Stimulated activated CD4-positive, alpha-beta T cell treated with anti-CD3 and anti-CD28 coated beads, Interleukin-2, amount 100 ng/mL, for 24 hours (primary cell): ENCODE measurements at places on chromosomes 6 and 20.

DNA sequence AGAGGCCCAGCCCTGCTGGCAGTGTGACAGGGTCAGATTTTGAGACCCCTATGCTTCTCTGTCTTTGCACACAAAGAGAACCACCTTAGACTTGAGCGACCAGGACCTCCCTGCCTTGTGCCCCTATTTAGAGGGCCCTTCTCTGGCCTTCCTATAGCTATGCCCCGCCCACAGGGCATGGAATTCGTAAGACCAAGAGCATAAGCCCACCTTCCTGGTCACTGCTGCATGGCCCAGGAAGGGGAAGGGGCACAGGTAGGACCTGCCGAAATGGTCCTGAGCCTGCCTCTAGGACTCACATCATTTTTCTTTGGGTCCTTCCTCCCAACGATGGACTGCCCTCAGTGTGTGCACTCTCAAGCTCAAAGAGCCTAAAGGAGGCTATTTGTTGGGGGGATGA, 65.1 kb upstream of the SRSF6 start:
- no peak for DNase-seq

DNA sequence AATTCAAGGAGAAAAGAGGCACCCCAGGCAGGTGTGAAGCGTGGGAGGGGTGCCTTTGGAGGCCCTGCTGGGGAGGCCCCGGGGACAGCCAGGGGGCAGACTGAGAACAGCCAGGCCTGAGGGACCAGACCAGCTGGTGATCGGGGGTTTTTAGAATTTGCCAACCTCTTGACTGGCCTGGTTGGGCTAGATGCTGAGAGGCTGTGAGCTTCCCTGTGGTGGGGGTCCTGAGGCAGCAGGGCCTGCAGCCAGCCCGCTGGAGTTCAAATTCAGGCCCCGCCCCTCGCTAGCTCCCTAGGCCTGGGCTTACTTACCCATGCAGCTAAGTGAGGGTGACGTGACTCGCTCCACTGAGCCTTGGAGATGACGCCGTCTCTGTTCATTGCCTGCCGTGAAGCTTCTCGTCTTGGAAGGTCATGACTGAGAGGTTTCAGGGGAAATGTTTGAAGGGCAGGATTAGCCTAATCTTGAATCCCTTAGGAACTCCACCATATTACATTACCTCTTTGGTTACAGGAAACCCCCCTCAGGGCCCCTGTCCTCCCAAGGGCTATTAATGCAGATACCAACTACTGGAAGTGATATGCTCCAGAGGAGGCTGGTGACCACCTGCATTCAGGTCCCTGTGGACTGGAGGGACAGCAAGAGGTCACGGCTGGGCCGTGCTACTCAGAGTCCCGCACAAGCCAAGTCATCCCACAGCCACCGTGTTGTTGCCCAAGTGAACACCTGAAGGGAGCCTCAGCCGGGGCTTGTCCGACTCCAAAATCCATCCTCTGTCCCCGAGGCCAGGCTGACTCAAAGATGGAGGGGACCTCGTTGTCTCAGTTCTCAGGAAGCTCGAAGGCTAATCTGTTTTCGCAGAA, 73.9 kb upstream of the DUSP22 start:
- no peak for DNase-seq

GRCh38 chr6:93676581-93676980, 257.2 kb upstream of the EPHA7 start:
- no peak for DNase-seq

DNA sequence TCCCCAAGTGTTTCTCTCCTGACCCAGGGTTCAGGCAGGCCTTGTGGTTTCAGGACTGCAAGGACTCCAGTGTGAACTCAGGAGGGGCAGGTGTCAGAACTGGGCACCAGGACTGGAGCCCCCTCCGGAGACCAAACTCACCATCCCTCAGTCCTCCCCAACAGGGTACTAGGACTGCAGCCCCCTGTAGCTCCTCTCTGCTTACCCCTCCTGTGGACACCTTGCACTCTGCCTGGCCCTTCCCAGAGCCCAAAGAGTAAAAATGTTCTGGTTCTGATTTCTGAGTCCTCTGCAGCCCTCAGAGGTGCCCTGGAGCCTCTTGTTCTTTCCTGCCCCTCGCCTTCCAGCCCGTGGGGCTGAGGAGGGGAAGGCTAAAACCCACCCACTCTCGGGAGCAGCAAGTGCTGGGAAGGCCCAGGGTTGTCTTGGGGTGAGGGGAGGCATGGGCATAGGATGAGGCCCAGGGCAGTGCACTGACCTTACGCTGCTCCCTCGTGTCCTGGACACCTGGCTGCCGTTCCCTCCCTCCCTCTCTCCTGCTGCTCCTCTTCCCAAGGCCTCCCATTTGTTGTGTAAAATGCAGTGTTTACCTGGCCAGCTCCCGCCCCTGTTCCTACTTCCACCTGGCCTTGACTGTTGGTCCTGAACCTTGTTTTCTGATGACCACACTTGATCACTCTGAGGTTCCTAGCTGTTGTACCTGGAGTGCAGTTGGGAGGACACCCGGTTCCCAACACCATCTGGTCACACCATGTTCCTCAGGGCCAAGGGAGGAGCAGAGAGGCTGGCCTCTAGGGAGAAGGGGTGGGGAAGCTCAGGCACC, 9.9 kb downstream of the CNPY3 start:
- no peak for DNase-seq

DNA sequence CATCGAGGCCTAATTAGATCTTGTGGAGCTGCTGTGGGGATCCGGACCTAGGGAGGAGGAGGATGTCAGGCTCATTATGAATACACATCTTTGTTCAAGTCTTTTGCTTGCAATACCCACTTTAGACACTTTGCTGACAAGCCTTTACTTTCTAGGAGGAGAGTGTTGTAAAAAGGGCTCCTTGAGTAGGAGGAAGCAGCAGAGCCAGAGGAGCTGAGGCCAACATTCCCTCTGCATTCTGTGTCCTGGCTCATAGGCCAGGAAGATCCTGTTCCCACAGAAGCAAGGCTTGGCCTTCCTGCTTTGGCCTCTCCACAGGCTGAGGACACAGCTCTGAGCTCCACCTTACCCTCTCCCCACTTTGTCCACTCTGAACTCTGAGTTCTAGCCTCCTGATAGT, 67.1 kb downstream of the TPD52L1 start:
- no peak for DNase-seq

DNA sequence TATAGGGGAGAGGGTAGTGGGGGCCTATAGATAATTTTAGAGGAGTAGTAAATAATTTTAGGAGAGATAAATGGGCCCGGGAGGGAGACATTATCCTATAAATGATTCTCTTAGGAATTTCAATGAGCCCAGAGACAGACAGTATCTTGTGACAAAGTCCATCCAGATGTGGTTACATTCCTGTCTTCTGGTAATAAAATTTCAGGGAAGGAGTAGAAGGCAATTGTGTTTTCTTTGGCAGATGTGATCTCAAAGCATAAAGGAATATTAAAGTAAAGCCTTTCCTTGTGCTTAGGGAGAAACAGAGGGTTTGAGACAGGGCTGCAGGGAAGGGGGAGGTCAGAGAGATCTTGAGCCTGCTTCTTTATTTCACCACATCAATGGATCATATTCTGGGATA, 979.8 kb upstream of the GJE1 start:
- no peak for DNase-seq

- DNase-seq, result no peak
Measured at GRCh38 chr20:1809611-1810510, 85.3 kb upstream of the SIRPA start.

GRCh38 chr20:49306903-49307620, 29.2 kb upstream of the ZNFX1 start:
- DNase-seq, result no peak

GRCh38 chr6:30787954-30788353, 43.6 kb upstream of the IER3 start:
- DNase-seq, result no peak

- no peak for DNase-seq
Measured at GRCh38 chr6:44825273-44825672, 437.8 kb downstream of the CDC5L start.

DNA sequence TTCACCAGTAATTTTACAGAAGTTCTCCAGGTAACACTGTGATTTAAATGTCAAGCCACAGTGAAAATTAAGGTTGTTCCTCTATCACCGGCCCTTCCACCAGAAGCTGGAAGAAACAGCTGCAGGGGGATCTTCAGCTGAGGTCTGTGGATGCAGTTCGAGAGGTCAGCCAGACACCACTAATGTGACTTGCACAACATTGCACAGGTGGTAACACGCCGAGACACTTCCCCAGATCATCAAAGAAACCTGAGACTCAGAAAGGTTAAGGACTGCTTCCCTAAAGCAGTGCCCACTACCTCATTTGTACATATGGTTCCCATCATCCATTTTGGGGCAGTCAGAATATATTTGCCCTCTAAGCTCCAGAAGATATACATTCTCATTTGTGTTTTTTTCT, 8.1 kb upstream of the SERPINB9 start:
- DNase-seq, result peak; percentile 13

GRCh38 chr20:47325242-47325641, 31.3 kb downstream of the ZMYND8 start:
- DNase-seq, result no peak

GRCh38 chr6:10837622-10837994, 731 bp downstream of the MAK start:
- DNase-seq, result peak; percentile 20

GRCh38 chr6:159880412-159880975, 10.3 kb upstream of the MAS1 start:
- no peak for DNase-seq

- peak; percentile 36 for DNase-seq
Measured at GRCh38 chr6:85464722-85465150, 14.9 kb downstream of the NT5E start.
